HepG2 (cell line): ENCODE measurements at places on chromosomes 7 and 10. TPM values are rescaled to one million over a fixed set of nuclear protein-coding genes. Genes with fewer than 3 reads are reported as not detected.

DNA sequence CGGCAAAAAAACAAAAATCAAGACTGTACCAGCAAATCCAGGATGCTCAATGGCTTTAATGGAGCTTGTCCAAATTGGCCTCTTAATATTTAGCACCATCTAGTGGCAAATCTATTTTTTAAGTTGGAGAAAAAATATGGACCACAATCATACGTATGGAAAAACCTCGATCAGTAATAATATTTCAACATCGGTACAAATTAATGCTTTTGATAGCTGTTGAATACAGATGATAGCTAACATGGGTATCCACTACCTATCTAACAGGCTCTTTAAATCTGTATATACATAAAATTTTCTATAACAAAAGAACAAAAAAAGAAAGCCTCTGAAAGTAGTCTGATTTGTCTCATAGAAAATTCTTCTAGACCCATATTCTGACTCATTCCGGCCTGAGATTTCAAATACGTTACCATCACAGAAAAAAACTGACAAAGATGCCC is 29.2 kb downstream of the COA1 start:
- H3K4me3 ChIP-seq: no peak overlapping the region
- H3K27ac ChIP-seq: no peak overlapping the region

DNA sequence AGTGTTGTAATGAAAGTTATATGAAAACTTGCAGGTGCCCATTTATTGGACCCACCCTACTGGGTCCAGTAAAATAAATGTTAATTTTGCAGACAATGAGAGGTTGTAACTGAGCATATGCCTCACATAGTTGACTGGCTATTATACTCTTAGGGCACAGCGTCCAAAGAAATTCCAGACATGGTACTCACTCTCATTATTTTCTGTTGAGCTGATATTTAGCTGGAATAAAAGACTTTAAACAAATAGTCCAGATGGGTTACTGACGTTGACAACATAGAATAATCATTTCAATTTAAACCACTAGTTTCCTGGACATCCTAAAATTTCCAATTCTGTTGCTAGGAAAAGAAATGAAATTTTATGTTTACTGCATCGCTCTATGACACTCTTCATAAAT is 174.5 kb downstream of the ZNF365 start:
- no peak for DNase-seq
- H3K4me3 ChIP-seq: no peak overlapping the region
- no peaks in the 10 kb centered on the region for H3K36me3 ChIP-seq
- no peaks in the 10 kb centered on the region for H3K27me3 ChIP-seq
- no peak overlapping the region for H3K27ac ChIP-seq

DNA sequence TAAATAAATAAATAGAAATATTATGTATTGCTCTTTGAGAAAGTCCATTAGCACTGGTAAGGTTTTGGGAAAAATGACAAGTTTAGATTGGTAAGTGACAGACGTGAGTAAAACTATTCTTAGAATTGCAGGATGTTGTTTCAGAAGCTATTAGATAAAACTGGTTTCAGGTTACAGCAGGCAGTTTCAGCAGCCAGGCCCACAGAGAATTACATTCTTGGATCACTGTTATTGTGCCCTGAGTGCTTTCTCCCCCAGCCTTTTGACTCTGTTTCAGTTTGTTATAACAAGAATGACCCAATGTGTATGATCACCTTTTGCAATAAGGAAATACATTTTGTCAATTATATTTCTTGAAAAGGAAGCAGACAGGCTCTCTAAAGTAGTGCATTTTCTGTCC is 86.5 kb downstream of the DKK1 start:
- H3K4me3 ChIP-seq: no peak overlapping the region
- no peak overlapping the region for H3K27ac ChIP-seq
- no peaks in the 10 kb centered on the region for H3K36me3 ChIP-seq

GRCh38 chr10:131648386-131649020 is 252.3 kb upstream of the PPP2R2D start:
- H3K4me1 ChIP-seq: no peaks in the 10 kb centered on the region
- no peak overlapping the region for H3K4me3 ChIP-seq
- DNase-seq: no peak
- no peaks in the 10 kb centered on the region for H3K36me3 ChIP-seq
- peaks cover 3% of the 10 kb centered on the region; the same call in 1 of the 2 replicates for H3K27me3 ChIP-seq
- no peak overlapping the region for H3K27ac ChIP-seq

DNA sequence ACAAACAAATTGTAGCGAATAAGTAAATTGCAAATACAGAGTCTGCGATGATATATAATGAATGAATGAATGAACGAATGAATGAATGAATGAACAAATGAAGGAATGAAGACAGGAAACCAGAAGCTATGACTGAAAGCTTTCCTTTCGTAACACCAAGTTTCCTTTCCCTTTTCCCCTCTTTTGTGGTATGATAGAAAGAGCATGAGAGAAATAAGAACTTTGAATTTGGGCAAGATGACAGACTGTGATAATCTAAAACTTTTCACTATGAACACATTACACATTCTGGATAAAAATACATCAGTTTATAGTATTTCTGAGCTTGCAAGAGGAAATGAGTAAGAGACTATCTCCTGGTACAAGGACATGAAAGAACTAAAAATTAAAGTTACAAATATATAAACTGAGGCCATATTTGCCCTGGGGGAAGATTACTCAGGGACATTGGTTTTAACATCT is 8.4 kb upstream of the UCN3 start:
- peaks cover 46% of the 10 kb centered on the region; the same call in 2 of the 3 replicates for H3K27me3 ChIP-seq
- no peaks in the 10 kb centered on the region for H3K36me3 ChIP-seq
- no peak overlapping the region for H3K4me3 ChIP-seq
- no peak for DNase-seq
- H3K4me1 ChIP-seq: no peaks in the 10 kb centered on the region

DNA sequence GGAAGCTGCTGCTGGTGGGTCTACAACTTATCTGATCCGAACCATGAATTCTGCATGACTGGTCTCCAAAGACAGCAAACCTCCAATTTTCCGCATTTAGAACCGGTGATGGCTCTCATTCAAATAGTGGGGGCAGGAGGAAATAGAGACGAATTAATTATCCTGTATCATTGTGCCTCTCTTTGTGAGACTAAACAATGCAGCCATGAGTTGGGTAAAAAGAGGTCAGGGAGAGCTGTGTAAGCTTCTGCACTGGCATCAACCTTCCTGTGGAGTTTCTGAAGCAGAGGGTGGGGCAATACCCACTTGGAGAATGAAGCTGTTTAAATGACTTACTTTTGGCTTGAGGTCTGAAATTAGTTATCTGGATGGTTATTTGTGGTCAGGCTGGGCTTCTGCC is 266.4 kb downstream of the SORCS3 start:
- DNase-seq: no peak
- H3K27ac ChIP-seq: no peak overlapping the region
- no peaks in the 10 kb centered on the region for H3K36me3 ChIP-seq
- no peak overlapping the region for H3K4me3 ChIP-seq
- no peaks in the 10 kb centered on the region for H3K27me3 ChIP-seq
- H3K4me1 ChIP-seq: no peaks in the 10 kb centered on the region

DNA sequence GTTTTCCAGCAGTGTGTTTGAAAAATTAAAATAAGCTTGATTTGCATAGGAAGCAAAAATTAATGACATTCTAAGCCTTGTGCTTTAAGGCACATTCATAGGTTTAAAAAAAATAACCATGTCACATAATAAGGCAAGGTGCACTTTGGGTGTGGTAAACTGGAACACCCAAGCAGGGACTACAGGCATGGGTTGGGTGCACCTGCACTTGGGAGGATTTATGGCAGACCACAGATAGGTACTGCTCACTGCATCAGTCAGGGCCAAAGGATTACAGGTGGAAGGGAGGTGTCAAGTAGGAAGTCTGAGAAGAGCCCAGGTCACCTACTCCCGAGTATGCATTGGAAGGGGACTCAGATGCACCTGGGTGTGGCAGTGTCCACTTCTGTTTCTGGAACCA is 753.7 kb downstream of the SUGCT start:
- no peak for DNase-seq
- H3K4me1 ChIP-seq: no peaks in the 10 kb centered on the region
- H3K4me3 ChIP-seq: no peak overlapping the region
- H3K27me3 ChIP-seq: no peaks in the 10 kb centered on the region
- no peaks in the 10 kb centered on the region for H3K36me3 ChIP-seq
- H3K27ac ChIP-seq: no peak overlapping the region

DNA sequence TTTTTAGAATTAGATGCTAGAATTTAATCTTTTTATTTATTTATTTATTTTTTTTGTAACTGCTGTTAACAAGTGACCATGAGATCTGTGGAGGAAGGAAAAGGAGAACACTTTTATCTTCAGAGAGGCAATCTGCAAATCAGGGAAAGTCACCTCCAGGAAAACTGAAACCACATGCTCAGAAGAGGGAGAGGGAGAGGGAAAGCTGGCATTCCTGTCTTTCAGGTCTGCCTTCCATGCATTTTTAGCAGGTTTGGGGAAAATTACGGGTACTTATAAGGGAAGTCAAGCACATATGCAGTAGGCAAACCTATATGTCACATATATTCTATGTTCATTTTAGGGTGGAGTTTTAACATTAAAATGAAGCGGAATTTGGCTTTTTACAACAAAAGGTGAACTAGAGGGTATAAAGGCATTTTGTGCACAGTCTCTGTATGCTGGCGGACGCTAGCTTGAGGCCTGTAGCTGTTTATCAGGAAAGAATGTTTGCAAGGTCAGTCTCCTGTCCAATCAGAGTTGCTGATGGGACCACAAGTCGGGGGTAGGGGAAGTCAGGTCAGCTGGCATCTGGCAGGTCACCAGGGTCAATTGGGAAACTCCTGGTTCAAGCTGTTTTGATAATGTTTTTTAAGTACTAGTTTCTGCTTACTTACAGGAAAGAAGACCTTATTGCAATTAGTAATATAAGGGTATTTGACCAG is 333.5 kb downstream of the GPR158 start:
- no peaks in the 10 kb centered on the region for H3K36me3 ChIP-seq
- no peak overlapping the region for H3K27ac ChIP-seq
- no peaks in the 10 kb centered on the region for H3K4me1 ChIP-seq
- no peaks in the 10 kb centered on the region for H3K27me3 ChIP-seq

DNA sequence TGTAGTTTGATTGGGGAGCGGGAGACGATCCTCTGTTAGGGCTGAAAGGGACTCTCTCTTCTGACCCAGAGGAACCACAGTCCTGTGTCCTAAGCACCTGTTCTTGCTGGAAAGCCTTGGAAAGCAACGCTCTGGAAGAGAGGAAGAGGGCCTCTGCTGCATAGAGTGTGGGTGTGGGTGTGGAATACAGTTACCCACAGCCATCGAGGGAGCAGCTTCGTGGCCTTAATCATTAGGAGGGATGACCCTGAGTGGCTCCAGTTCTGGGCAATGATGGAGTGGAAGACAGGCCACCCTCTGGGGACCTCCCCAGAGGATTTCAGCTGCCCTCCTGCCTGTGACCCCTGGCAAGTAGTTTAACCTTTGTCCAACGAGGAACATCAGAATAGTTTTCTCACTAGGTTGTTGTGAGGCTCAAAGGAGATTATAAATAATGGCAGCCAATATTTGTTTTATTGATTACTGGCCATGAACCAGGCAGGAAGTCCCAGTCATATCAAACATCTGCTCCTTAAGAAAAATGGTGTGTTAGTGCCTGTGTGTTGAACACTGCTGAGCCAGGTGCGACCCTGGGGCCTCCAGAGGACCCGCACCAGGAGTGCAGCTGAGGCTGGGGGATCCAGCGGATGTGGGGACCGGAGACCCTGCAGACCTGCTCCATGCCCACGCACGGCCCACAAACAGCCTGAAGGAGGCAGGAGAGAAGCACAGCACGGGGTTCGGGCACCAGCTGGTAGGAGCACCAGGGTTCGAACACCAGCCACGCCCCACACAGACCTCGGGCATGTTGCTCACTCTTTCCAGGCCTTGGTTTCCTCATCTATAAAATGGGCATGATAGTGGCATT is 35.6 kb downstream of the FAM241B start:
- no peak overlapping the region for H3K27ac ChIP-seq
- DNase-seq: no peak
- no peaks in the 10 kb centered on the region for H3K36me3 ChIP-seq
- no peak overlapping the region for H3K4me3 ChIP-seq

The C7orf33 gene
- polyA plus RNA-seq: 0.04 TPM in 1 of 2 replicates, not detected in the other
